ENCODE measurements at places on chromosomes 6 and 20.

DNA sequence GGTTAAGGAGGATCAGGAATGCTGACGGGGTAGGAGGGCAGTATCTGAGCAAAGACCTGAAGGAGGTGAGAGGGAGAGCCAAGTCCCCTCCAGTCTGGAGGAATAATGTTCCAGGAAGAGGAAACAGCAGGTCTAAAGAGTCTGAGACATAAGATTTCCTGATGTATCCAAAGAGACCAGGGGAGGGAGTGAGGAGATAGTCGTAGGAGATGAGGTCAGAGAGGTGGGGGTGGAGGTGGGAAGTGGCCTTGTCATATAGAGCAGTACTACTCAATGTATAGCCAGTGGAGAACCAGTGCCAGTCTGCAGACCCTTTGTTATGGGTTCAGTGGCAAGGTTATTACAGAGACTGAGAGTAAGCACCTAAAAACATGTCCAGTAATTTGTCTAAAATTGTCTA lies 130.6 kb downstream of the COL9A1 start:
- ATAC-seq, result no peak

GRCh38 chr6:14444295-14444972 lies 326.9 kb downstream of the CD83 start:
- ATAC-seq, result no peak

DNA sequence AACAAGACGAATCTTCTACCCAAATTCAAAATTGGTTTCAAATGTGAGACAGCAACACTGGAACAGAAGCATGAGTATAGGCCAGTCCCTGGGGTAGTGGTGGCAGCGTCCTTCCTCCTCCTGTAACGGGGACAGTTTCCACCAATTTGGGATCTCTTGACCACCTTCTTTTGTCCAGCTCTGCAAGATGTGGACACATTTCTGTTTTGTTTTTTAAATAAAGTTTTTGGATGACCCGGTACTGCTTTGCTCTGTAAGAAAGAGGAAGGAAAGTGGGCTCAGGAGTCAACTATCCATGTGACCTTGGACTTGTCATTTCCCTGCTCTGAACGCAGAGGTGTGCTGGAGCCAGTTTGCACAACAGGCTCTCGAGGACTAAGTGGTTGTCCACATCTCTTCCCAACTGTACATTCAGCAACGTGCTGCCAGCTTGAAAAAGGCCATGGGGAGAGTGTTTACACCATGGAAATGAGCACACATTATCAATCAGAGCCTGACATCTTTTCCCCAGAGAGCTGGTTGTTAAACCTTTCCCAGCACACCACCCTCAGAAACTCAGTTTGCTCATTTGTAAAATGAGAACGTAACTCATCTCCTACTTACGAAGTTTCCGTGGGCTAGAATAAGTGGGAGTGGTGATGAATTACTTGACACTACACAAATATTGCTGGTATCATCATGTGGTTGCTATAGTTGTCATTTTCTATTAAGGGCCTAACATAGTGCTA lies 66.5 kb downstream of the ADTRP start:
- no peak for ATAC-seq

DNA sequence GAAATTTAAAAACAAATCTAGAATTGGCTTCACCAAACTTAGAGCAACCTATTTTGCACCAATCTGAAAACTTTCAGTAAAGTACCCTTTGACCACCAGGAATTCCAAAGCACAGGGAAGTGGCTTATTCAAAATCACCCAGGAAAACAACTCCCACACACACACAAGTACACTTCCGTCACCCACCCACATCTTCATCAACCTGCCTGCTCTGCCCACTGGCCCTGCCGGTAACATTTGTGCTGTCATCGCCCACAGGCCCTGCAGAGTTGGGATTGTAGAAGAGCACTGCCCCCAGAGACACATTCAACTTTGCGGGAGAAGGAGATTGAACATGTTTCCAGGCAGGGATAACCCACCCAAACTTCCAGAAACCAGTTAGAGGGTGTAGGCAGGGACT lies 19.3 kb upstream of the SCML4 start:
- ATAC-seq, result no peak

DNA sequence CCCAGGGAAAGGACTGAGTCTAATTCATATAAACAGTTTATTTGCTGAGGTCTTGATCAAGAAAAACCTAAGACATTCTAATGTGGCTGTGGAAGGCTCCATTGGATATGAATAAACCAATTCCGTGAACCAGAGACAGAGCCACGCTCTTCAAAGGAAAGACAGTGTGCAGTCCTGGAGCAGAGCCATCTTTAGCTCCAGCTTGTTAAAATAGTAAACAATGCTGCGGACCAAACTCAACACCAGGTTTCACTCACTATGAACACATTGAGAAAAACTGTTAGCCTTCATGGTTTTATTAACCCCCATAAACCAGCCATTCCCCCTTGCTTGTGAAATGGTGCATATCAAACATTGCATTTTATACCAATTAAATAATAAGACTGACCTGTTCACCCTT lies 61.9 kb downstream of the COL9A1 start:
- ATAC-seq, result no peak

GRCh38 chr6:170176898-170177771 lies 113.7 kb downstream of the DLL1 start:
- ATAC-seq, result no peak

GRCh38 chr6:68296126-68296525 lies 339.0 kb upstream of the ADGRB3 start:
- no peak for ATAC-seq

GRCh38 chr6:12148317-12148801 lies 136.2 kb downstream of the HIVEP1 start:
- no peak for ATAC-seq

DNA sequence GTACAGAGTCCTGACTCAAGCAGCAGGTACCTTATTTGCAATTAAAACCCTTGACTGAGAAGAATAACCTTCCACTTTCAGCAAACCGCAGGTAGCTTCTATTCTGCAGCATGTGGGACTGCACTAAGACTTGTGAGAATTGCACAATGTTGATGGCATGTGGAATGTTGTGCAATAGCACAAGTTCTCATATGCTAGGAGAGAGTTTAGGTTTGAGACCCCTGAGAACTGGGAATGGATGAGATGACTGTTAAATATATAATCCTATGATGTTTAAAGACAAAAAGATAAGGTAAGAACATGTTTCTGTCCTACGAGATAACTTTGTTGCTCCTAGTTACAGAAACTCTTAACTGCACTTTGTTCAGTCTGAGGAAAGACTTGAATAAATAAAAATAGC lies 194.6 kb downstream of the OTOR start:
- no peak for ATAC-seq

- no peak for ATAC-seq
Observed at GRCh38 chr20:33680686-33681085, 5.5 kb downstream of the E2F1 start.

DNA sequence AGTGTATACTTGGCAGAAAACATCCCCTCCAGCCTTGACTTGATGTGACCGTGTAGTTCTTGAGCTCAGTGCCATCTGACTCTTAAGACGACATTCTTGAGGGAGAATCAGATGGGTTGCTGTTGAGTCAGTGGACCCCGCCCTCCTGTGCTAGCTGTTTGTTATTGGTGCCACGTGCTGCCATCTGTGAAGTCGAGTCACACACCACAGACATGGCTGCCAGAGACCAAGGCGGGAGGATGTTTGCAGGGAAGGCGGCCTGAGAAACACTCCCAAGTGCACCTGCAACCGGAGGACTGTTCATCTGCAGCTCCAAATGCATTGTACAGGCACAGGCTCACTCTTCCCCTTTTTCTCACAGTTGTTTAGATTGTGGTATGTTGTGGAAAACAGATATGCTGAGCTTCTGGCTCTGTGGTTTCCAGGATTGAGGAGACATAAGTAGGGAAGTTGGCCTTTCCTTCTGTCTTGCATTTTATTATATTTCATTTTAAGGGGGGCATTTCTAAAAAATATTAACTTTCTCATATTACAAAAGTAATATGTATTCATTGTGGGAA lies 345.3 kb upstream of the ZFP64 start:
- ATAC-seq, result no peak

- no peak for ATAC-seq
Observed at GRCh38 chr20:43949741-43950618, 35.3 kb downstream of the TOX2 start.

GRCh38 chr6:135522965-135523692 lies 25.6 kb upstream of the AHI1 start:
- ATAC-seq, result peak; percentile 74

- ATAC-seq, result no peak
Observed at GRCh38 chr6:149455031-149455732, 29.6 kb downstream of the ZC3H12D start.

DNA sequence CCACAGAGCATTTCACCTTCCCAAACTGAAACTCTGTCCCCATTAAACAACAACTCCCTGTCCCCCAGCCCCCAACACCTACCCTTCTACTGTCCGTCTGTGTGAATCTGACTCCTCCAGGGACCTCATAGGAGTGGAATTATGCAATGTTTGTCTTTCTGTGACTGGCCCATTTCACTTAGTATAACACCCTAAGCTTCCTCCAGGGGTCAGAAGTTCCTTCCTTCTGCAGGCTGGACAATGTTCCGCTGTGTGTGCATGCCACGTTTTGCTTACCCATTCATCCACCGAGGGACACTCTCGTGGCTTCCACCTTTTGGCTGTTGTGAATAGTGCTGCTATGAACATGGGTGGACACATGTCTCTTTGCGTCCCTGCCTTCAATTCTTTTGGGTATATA lies 37.6 kb upstream of the MPC1 start:
- ATAC-seq, result no peak

- no peak for ATAC-seq
Observed at GRCh38 chr6:16273256-16273655, 34.9 kb downstream of the GMPR start.

GRCh38 chr20:57760698-57761412 lies 51.0 kb upstream of the PMEPA1 start:
- ATAC-seq, result no peak

DNA sequence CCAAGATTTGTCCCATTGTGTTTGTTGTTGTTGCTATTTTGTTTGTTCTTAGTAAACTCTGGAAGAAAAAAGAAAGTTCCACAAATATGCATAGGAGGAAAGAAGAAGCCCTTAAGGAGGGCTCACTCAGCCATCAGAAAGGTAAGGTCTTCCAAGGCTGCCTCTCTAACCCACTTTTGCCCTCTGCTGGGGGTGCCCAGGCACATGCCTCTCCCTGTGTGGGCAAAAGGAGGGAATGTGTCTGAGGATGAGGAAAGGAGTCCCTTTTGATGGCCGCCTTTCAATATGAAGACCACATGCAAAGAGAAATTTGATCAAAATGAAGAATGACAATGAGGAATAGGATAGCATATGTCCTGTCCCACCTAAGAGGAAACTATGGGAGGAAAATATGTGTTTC lies 248.2 kb upstream of the POU3F2 start:
- no peak for ATAC-seq

DNA sequence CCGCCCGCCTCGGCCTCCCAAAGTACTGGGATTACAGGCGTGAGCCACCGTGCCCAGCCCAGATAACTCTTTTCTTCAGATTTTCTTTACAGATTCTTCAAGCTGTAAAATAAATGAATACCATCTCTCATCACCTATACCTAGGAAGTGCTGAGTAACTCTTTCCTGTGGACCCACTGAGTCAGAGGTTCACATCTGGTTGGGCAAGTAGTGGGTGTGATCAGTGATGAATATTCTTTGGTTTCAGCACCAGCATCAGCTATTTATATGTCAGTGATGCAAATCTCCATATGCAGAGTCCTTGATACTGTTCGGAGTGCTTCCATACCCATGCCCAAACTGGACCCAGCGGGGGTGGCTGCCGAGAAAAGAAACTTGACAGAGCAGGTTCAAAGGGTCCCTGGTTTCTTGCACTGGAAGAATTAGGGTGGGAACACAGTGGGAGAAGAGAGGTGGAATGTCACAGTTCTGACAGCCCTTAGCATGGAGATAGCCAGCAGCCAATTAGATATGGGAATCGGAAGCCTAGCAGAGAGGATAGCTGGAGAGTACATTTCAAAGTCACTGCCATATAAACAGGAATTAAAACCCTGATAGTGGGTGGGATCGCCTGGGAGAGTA lies 64.9 kb upstream of the DDR1 start:
- ATAC-seq, result peak; percentile 70

- ATAC-seq, result no peak
Observed at GRCh38 chr6:40724886-40725285, 137.7 kb upstream of the LRFN2 start.

DNA sequence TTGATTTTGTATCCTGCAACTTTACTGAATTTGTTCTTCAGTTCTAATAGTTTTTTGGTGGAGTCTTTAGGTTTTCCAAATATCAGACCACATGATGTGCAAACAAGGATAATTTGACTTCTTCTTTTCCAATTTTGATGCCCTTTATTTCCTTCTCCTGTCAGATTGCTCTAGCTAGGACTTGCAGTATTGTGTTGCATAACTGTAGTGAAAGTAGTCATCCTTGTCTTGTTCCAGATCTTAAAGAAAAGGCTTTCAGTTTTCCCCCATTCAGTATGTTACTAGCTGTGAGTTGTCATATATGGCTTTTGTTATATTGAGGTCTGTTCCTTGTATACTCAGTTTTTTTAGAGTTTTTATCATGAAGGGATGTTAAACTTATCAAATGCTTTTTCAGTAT lies 4.6 kb downstream of the MICB start:
- no peak for ATAC-seq

GRCh38 chr6:139977887-139978332 lies 603.5 kb upstream of the CITED2 start:
- no peak for ATAC-seq

GRCh38 chr20:13028673-13029072 lies 19.9 kb downstream of the SPTLC3 start:
- ATAC-seq, result no peak

DNA sequence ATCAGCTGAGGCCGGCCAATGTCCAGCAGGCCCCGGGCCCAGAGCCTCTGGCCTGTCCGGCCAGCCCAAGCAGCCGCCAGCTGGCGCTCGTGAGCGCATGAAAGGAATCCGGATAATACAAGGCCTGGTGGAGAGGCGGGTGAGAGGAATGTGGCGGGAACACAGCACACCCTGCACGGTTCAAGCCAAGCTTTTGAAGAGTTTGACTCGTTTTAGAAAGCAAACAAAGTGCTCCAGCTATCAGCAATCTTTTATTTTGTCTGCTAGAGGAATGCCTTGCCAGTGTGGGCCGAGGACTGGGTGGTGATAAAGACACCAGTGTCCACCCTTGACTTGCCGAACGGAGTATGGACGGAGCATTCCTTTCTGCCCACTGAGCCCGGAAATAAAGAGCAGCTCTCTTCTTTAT lies 9.3 kb upstream of the NEDD9 start:
- peak; percentile 68 for ATAC-seq
